Astrocyte (in vitro differentiated cells and primary cell): ENCODE measurements at places on chromosomes 3 and 15. TPM values are rescaled to one million over a fixed set of nuclear protein-coding genes. Genes with fewer than 3 reads are reported as not detected.

DNA sequence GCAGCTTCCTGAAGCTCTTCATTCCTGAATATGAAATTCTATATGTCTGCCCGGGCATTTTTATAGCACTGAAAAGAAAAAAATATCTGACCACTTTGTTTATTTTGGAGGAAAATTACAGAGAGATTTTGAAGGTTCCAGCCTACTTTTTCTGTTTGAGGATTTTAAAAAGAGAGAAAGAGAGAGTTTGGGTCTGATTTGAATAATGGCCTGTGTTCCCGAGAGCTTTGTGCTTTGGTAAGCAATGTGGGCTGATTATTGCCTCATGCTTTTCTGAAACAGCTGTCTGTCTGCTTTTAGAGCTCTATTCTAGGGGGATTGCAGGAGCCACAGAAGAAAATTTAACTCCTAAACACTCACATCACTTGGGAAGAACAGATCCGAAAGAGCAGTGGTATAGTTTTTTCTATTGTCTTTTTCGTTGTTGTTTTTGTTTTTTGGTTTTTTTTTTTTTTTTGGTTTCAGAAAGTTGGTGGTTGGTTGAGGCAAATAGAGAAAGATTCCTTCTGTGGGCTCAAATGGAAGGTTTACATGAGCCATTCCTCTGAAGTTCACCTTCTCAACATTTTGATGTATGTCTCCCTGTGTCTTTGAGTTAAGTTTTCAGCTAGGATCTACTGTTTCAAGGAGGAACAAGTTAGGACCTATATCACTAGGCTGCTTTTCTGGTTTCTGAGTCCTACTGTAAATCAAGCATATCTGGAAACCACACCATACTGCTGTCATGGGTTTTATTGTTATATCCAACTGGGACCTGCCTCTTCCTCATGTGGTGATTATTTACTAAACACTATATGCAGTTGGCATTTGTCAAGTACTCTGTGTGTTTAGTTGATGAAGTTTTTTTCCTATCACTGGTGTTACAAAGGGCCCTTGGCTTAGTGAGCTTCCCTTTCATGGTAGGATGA is 178.9 kb downstream of the KCNMB2 start:
- no peak for DNase-seq
- H3K4me3 ChIP-seq: no peak overlapping the region
- no peaks in the 10 kb centered on the region for H3K27me3 ChIP-seq
- H3K4me1 ChIP-seq: no peaks in the 10 kb centered on the region

DNA sequence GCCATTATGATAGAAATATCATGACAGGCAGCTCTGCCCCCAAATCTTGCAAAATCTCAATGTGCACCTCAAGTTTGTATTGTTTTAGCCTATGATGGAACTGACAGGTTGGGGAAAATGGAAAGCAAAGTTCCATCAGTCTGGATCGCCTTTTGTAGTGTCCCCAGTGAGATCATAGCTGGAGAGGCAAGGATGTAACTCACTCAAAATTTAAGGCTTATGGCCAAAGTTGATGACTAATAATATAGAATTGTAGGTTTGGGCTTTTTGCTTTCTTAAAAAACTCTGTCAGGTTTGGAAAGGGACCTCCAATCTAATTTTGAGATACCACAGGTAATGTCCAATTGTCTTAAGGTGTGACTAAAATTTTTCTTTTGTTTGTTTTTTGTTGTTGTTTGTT is 1.4 kb upstream of the ACP3 start:
- H3K36me3 ChIP-seq: no peaks in the 10 kb centered on the region
- no peaks in the 10 kb centered on the region for H3K27me3 ChIP-seq
- DNase-seq: peak; percentile 29
- H3K27ac ChIP-seq: no peak overlapping the region
- H3K4me1 ChIP-seq: peaks cover 12% of the 10 kb centered on the region
- H3K4me3 ChIP-seq: no peak overlapping the region

DNA sequence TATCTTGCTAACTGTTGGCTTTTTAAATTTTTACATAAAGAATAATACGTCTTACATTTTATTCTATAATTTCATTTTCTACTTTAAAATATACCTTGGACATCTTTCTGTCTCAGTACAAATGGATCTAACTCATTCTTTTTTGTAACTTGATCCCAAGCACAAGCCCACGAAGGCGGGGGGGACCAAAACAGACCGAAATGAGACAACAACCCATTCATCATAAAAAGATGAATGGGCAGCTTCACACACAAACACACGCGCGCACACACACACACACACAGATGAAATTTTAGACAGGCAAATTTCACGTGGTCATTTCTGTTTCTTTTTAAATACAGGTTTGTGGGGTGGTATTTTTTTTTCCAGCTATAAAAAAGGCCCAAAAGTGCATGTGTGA is 271.3 kb upstream of the TOPAZ1 start:
- H3K27me3 ChIP-seq: peaks cover 8% of the 10 kb centered on the region
- no peaks in the 10 kb centered on the region for H3K4me1 ChIP-seq
- DNase-seq: no peak
- H3K36me3 ChIP-seq: no peaks in the 10 kb centered on the region
- no peak overlapping the region for H3K27ac ChIP-seq

DNA sequence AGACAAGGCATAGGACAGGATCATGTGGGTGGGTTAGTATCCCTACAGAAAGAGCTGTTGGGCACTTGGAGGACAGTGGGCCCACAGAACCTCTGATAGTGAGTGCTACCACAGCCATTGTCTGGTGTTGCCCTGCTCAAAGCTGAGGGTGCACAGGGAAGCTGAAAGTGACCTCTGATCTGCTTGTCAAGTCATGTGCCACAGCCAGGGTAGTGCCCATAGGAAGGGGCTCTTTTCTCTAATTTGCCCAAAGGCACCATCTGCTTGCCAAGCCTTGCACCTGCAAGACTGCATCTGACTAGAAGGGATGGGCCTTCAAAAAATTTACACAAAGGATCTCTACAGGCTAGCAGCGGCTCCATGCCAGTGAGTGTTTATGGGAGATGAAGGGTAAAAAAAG is 87.4 kb upstream of the GSK3B start:
- no peak overlapping the region for H3K27ac ChIP-seq
- no peak for DNase-seq
- peaks cover 13% of the 10 kb centered on the region for H3K4me1 ChIP-seq

- H3K27ac ChIP-seq: no peak overlapping the region
- H3K4me3 ChIP-seq: no peak overlapping the region
- no peaks in the 10 kb centered on the region for H3K36me3 ChIP-seq
- H3K27me3 ChIP-seq: peaks cover 16% of the 10 kb centered on the region
Measured at GRCh38 chr3:14290631-14291385, 111.6 kb upstream of the SLC6A6 start.

- peak overlapping the region; percentile 86 for H3K27ac ChIP-seq
- H3K36me3 ChIP-seq: no peaks in the 10 kb centered on the region
- H3K4me3 ChIP-seq: peak overlapping the region; percentile 14
- DNase-seq: peak; percentile 86
- H3K27me3 ChIP-seq: no peaks in the 10 kb centered on the region
Measured at GRCh38 chr3:8500319-8500988, 1.2 kb upstream of the LMCD1 start.

GRCh38 chr15:91926908-91927270 is 73.4 kb downstream of the SLCO3A1 start:
- no peak for DNase-seq
- H3K4me1 ChIP-seq: no peaks in the 10 kb centered on the region
- H3K27ac ChIP-seq: no peak overlapping the region
- H3K4me3 ChIP-seq: no peak overlapping the region
- no peaks in the 10 kb centered on the region for H3K36me3 ChIP-seq
- no peaks in the 10 kb centered on the region for H3K27me3 ChIP-seq

- H3K4me3 ChIP-seq: no peak overlapping the region
- no peaks in the 10 kb centered on the region for H3K27me3 ChIP-seq
- no peak overlapping the region for H3K27ac ChIP-seq
- no peak for DNase-seq
Measured at GRCh38 chr3:157948605-157949383, 157.4 kb downstream of the SHOX2 start.

The CPNE9 gene
- 0.20 TPM in 1 of 2 replicates, not detected in the other for total RNA-seq

The OR5K2 gene
- not detected in 2 replicates for total RNA-seq

The CHDH gene
- total RNA-seq: 0.22 and 0.48 TPM in 2 replicates

The LYZL4 gene
- not detected in 2 replicates for total RNA-seq

The MRPS11 gene
- total RNA-seq: 49.5 and 50.7 TPM in 2 replicates

The ARL6 gene
- 6.9 and 7.1 TPM in 2 replicates for total RNA-seq
